ENCODE measurements at places on chromosomes 13 and 19.

- no peak for DNase-seq
These were observed 41.9 kb downstream of the NFIX start for GRCh38 chr19:13037161-13037560.

- no peak for DNase-seq
These were observed 555.9 kb downstream of the DIAPH3 start for GRCh38 chr13:59607780-59608233.

- DNase-seq: no peak
These were observed 567.5 kb downstream of the MYO16 start for GRCh38 chr13:109196948-109197347.

DNA sequence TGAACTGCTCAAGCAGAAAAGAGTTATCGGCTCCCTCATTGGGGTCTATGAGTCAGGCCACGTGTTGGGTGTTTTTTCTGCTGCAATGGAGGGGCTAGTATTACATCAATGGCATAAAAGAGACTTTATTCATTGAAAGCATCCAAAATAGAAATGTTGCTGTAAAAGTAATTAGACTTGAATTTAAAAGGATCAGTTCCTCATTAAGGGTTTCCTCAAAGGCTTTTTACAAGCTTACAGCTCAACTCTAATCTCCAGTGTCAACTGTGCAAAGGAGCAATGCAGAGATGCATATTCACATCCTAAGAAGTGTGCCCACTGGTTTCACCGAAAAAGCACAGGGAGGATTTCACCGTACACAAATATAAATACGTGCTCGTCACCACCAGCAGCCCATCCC, 300.3 kb downstream of the FOXO1 start:
- DNase-seq: no peak

- no peak for DNase-seq
These were observed 2065.7 kb upstream of the PCDH20 start for GRCh38 chr13:63481334-63481733.

GRCh38 chr19:44587963-44588770, 25.2 kb upstream of the IGSF23 start:
- peak; percentile 91 for DNase-seq

DNA sequence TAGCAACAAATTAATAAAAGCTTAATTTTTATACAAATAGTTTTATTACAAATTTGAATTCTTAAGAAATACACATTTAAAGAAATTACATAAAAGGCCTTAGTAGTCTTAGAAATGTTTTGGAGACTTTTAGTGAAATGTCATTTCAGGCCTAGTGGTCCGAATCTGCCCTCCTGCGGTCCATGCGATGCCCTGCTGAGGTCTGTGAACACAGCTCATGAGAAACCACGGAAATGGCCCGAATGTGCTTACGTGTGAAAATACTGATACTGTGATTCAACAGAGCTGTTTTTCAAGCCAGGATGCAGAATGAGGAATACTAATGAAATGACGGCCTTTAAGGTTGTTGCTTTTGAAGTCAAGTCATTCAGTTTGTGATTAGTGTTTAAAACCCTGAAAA, 157.9 kb downstream of the COL4A1 start:
- DNase-seq: no peak

DNA sequence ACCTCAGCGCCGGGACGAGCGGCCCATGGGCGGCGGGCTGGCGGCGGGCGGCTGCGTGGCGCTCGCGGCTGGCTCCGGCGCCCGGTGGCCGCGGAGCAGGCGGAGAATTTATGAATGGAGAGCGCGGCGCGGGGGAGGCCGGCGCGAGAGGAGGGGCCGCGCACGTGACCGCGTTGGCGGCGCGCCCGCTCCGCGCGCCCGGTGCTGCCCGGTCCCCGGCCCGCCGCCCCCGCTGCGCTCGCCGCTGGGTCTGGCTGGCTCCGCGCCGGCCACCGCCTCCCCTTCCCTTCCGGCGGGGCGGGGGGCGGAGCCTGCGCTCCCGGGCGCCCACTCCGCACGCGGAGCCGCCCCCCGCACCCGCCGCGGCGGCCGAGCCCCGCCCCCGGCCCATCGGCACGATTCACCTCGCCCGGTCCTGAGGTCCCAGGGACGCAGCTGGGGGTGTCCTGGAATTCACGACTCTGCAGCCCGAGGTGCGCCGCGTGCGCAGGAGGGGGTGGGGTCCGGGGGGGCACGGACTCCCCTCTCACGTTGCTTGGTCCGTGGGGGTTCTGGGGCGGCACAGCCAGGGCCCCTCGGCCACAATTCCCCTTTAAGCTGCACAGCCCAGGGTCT, at the start of gene CBARP:
CBARP (minus strand) TSS at position 252 of the 615 bp plus-strand sequence. CDS start 1,905 bp downstream, outside the sequence.
- DNase-seq: no peak

GRCh38 chr19:8505680-8506401, 3.4 kb upstream of the PRAM1 start:
- peak; percentile 67 for DNase-seq

DNA sequence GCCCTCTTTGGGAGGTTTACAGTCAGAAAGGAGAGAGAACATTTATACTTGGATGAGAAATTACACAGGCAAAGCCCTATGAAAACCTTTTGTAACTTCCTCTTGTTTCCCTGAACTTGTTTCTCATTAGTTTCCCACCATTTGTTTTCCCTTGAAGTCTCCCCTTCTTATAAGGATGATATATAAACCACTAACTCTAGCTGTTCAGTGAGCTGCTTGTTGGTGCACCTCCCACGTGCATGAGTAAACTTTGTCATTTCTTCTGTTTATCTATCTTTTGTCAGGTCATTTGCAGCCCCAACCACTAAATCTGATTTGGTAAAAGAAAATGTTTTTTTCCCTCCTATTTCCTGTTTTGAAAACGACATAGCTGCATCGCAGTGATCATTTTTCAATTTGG, 919.9 kb downstream of the SLITRK1 start:
- DNase-seq: no peak

- DNase-seq: no peak
These were observed 82.4 kb downstream of the GGACT start for GRCh38 chr13:100506154-100506553.

GRCh38 chr13:22061806-22062391, 391.0 kb downstream of the FGF9 start:
- DNase-seq: no peak

GRCh38 chr13:23767838-23768237, 121.4 kb downstream of the MIPEP start:
- no peak for DNase-seq

DNA sequence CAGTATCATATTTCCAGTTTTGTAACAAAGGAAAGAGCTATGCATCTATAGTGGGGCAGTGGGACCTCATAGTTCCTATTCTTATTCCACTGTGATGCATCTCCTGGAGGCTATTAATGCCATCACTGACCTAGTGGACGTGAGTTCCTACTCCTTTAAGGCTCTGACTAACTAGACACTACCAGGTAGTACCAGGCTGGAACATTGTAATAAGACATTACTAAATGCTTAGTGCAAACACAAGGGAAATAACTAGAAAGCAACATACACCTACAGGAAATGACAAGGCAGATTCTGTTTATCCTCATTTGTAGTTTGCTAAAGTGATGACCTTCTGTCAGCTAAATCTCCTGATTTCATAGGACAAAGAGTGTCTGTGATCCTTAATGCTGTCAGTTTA, 192.5 kb downstream of the POSTN start:
- no peak for DNase-seq

GRCh38 chr13:41268764-41269163, 5.4 kb upstream of the MTRF1 start:
- peak; percentile 9 for DNase-seq

GRCh38 chr19:35733180-35734125, 8.8 kb downstream of the IGFLR1 start:
- DNase-seq: no peak

DNA sequence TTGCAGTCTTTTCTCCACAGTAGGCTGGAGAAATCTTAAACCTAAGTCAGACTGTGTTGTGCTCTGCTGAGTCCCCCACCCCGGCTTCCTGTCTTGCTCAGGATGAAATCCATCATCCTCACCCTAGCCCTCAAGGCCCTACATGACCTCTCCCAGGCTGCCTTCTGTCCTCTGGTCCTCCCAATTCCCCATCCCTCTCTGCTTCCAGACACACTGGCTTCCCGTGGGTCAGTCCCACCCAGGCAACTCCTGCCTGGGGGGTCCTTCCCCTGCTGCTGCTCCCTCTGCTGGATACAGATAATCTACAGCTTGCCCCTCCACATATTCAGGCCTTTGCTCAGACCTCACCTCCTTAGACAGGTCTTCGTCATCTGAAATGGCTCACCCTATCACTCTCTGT, 18.4 kb upstream of the CBY2 start:
- DNase-seq: no peak

DNA sequence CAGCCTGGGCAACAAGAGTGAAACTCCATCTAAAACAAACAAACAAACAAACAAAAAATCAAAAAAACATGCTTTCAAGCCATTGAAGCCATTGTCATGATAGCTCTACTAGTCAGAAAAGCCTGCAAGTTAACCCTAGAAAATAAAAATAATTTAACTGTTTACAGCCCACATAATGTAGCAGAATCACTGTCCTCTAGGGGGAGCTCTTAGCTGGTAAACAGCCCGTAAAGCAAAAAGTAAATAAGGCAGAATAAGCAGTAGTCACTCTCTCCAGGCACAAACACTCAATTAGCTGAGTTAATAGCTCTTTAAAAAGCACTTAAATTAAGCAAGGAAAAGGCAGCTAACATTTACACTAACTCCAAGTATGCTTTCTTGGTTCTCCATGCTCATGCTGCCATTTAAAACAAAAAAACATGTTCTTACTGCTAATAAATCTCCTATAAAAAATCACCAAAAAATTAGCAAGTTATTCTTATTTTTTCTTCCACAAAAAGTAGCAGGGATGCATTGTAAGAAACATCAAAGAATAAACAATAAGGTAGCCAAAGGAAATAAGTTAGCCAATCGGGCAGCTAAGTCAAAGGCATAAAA, 11.3 kb downstream of the LILRB4 start:
- DNase-seq: peak; percentile 73

- DNase-seq: no peak
These were observed 932 bp downstream of the FAM83E start for GRCh38 chr19:48613852-48614435.

- no peak for DNase-seq
These were observed 3.7 kb downstream of the UBA2 start for GRCh38 chr19:34431681-34432402.

- DNase-seq: no peak
These were observed 58.6 kb downstream of the WASF3 start for GRCh38 chr13:26616126-26616525.

GRCh38 chr13:41004875-41005693, 14.0 kb downstream of the ELF1 start:
- peak; percentile 14 for DNase-seq

DNA sequence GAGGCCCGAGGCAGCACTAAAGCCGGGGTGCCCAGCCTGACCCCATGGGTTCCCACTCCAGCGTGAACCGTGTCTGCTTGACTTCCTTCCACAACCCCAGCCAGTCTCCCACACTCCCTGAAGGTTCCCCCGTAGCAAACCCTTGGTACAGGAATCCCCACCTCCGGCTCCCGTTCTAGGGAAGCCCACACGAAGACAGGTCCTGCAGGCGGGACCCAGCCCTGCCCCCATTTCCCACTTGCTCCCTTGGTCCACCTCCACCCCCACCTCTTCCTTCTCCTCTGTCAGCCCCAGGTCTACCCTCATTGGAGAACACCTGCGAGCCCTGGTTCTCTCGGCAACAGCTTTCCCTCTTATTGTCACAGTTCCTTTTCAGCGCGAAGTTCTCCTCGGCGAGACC, 23.9 kb downstream of the C19orf81 start:
- DNase-seq: no peak

- DNase-seq: no peak
These were observed 141.0 kb downstream of the RAP2A start for GRCh38 chr13:97574926-97575325.

DNA sequence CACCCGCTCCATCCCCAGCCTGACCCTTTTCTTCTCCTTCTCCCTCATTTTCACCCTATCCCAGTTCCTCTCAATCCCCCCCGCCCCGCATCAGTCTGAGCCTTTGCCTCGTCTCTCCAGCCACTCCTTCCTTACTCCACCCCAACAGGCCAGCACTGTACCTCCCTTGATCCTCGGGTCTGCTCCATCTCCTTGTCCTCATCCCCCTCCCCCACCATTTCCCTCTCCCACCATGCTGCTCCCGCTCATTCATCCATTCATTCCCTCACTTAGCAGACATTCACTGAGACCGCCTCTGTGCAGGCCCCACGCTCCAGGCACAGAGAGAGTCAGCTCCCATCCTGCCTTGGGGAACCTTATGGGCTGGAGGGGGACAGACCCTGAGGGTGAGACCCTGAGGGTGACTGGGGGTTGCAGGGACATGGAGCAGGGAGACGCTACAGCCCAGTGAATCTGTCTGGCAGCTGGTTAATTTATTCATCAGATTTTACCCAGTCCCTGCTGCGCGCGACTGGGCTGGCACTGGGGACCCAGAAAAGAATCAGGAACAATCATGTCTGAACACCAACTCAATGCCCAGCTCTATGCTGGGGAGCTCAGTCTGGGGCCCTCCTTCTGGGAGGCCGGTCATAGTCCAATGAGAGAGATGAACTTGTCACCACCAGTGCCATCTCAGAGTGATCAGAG, 881 bp downstream of the ARHGAP33 start:
- no peak for DNase-seq

DNA sequence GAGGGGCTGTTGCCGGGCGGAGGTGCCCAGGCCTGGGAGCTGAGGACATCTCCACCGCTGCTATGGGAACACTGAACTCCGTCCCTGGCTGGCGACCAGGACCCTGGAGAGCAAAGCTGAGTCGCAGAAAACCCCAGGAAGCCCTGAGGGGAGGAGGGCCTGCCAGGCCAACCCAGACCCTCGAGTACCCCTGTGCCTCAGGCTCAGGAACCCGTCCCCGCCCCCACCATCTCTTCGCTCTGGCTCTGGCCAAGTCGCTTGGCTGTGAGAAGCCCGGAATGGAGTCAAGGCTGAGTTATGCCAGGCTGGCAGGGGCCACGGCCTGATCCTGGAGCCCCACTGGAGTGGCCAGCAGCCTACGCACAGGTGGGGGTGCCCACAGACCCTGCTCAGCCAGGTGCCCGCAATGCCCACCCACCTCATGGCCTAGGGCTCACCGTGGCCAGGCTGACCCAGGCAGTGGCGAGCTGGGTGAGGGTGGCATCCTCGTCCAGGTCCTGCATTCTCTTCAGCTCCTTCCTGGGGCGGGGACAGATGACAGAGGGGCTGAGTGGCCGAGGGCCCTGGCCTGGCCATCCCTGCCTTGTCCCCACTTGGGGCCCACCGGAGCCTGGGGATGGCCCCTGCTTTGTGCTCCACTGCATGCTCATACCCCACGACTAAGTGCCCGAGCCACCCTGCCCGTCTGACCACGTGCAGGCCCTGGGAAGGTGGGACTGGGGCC, 8.5 kb upstream of the CERS1 start:
- DNase-seq: no peak

GRCh38 chr13:112442483-112443090, 66.4 kb downstream of the SPACA7 start:
- DNase-seq: no peak
